Nephron progenitor cell (in vitro differentiated cells): ENCODE measurements at places on chromosomes 6 and 20.
A peak's percentile ranks its signal among the peaks of the same experiment; 100 is the strongest.

DNA sequence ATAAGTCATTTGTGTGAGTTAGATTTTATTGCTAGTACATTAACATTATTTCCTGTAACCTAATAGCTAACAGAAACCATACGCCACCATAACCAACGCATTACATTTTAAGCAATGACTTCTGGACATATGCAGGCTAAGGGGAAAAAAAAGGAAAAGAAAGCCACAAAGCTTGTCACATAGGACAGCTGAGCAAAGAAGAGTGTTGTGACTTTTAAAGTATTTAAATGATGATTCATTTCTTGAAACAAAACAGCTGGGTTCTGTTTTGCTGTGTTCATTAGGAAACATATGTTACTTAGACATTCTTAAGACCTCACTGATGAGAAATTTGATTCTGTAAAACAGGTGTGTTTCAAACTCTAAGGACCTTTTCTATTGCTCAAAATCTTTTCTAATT, 171.4 kb downstream of the COL9A1 start:
- no peak for DNase-seq

DNA sequence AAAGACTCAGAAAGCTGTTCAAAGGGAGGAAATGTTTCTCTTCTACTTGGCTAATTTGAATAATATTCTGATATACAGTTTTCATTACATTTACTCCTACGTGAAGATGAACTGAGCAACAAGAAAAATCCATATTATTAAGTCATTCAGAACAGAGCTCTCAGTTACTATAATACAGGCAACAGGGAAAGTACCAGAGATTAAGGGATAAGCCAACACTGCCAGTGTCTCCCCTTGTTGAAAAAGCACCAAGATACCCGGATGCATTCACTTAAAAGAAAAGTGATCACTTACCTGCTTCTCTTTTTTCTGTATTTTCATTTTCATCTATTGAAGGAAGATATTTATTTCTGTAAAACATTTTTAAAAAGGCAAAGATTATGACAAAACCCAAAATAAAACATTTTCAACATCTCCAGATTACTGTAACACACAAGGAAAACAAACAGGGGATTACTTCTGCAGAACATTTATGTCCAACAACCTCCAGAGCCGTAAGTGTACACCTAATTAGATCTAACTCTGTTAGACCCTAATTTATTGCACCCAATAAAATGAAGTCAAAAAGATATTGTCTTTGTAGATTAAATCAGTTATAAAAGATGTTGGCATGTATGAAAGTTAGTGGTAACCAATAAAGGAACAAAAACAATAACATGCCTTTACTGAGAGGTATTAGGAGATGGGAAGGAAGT, 67.0 kb downstream of the CHD6 start:
- no peak for DNase-seq

DNA sequence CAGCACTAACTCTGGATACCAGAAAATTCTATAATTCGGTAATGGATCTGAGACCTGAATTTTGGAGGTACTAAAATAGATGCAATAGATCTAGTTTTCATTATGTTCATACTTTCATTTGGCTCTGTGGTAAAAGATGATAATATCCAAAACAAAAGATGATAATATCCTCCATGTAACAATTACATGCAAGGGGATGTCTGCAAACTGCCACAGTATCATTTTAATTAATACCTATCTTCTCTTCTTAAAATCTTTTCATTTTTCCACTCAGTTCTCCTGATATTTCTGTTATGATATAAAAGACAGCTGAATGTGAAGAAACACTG, 15.6 kb downstream of the BTN2A1 start:
- no peak for DNase-seq

- peak; percentile 39 for DNase-seq
These were observed 15.0 kb upstream of the DAAM2 start for GRCh38 chr6:39777218-39777617.

- DNase-seq = no peak
These were observed 2.5 kb upstream of the PRND start for GRCh38 chr20:4719190-4719589.

GRCh38 chr6:166834049-166834448, 122.3 kb downstream of the RNASET2 start:
- no peak for DNase-seq

DNA sequence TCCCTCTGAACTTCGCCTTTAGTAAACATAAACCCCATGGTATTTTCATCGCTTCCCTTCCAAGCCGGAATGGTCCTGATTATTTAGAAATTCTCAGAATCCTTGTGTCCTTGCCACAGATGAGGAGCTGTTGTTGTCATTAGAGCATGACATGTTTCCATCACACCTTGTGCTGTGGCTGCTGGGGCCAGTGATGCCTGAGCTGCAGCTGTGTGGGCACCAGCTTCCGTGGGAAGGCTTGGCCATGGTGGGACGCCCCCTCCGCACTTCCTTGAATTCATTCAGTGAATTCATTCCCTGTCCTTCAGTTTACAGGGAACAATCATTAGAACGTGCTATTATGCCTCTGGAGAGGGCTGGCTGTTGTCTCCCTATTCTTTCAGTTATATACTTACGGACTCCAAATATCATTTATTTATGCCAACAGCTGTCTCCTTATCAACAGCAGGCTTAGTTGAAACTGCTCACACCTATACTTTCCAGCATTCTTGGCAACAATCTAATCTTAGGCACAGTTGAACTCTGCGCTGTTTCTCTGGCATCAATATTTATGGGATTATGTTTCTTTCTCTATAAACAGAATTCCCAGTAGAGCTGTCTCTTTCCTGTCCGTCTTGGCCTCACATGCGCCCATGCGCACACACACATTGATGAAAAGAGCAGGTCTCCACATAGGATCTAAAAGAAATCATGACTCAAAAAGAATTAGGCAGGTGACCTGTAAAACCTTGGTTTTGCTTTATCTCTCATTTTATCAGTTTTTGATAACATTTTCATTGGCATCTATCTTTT, 9.0 kb downstream of the ADGRF1 start:
- DNase-seq = no peak

- no peak for DNase-seq
These were observed 735.0 kb downstream of the EPHA7 start for GRCh38 chr6:92684386-92684785.

- DNase-seq = no peak
These were observed 1531.1 kb downstream of the KHDRBS2 start for GRCh38 chr6:60754879-60755278.
